Central memory CD8-positive, alpha-beta T cell (primary cell): ENCODE measurements at places on chromosomes 11 and 22.

DNA sequence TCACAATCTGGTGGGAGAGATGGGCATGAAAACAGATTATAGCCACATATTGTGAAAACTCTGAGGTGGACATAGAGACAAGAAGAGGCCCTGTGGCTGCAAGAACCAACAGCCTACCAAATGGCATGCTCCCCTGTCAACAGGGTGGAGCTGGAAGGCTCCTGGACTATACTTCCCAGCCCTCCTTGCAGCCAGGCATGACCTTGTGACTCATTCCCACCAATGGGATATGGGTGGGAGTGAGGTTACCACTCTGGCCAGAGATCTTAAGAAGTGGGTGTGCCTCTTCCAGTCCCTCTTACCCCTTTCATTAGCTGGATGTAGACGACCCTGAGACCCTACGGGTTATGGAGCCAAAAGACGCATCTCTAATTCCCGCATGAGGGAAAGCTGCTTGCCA lies 126.4 kb upstream of the ZBED5 start:
- DNase-seq, result no peak

- DNase-seq, result no peak
These were observed 6.1 kb upstream of the CXCR5 start for GRCh38 chr11:118877487-118878162.

- DNase-seq, result no peak
These were observed 78.5 kb downstream of the TRAF6 start for GRCh38 chr11:36431429-36432092.

DNA sequence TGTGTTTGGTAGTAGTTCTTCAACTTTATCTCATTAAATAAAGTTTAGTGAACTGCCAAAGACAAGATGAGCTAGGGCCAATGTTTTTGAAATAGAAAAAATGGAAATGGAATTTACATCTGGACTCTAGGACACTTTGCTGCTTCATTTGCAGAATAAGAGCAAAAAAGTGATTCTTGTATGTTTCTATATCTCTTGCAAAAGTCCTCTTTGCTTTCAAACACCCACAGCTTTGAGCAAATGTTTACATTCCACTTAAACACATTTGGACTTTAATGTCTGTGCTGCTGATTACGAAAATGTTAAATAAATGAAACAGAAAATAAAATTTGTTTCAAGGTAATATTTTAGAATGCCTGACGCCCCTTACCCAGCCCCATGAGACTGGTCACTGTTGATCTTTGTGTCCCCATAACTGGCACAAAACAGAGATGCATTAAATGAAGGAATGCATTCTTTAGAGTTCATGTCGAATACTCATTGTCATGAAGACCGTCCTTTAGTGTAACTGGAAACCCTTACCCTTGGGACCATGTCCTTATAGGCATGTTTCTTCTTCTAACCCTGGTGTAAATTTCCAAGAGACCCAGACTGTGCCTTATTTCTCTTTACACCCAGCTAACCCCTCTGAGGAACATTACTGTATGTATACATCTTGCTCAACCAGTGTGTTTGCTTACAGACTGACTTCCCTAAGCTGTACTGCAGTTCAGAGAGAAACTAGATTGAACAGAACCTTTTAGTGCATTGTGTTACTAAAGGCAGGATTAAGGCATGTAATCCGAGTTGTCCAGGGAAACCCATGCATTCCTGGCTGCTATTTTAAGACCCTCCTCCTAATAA lies 199.7 kb downstream of the NAV2 start:
- no peak for DNase-seq

GRCh38 chr22:35348026-35348590 lies 32.8 kb upstream of the HMOX1 start:
- no peak for DNase-seq

DNA sequence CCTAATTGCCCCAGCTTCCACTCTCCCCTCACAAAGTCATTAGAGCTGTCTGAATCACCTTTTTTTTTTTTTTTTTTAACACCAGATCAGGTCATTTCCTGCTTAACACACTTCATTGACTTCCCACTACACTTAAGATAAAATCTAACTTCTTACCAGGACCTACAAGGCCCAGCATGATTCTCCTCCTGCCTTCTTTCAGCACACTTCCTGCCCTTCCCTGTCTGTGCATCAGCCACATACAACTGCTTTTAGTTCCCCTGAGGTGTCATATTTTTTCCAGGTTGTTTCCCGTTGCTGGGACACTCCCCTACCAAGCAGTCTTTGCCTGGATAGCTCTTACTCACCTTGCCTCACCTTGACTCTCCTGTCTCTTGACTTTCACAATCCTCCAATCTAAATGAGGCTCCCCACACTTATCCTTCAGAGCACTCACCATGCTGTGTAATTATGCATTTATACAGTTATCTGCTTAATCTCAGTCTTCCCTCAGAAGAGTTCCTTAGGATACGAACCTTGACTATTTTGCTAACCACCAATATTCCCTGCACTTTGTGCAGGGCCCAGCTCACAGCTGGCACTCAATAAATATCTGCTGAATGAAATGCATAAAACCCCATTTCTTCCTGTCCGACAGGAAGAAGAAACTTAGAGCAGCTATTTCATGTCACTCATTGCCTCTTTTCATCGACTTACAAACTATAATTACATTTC lies 96.6 kb upstream of the AKIP1 start:
- DNase-seq, result no peak

DNA sequence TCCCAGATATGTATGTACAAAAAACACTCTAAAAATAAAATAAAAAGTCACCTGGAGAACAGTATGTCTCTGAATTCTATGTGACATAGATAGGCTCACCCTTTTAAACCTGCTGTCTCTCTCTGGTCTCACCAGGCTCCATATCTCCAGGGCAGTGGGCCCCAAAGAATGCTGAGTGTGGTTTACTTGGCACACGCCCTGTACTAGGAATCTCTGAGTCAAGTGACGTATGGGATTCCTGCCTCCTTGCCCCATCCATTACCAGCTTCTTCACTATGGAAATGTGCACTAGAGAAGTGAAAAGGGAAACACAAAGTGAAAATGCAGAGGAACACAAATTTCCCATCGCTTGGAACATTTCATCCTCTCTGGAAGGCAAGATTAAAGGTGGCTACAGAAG lies 722.2 kb upstream of the TENM4 start:
- DNase-seq, result no peak

DNA sequence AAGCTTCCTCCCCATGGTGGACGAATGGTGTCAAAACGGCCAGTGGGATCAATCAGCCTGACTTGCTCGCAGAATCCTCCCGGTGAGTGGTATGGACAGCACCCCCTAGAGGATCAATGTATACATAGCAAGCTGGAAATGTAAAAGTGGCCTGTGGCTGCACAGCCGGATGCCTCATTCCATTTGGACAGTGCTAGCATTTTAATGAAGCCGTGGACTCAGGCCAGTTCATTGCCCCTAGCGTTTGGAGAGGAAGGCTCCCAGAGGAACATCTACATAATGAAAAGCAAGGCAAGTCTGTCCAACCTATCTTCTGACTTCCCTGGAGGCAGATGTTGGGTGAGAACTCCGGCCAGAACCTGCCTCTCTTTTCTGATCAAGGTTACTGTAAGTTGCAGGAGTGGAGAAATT lies 942.3 kb downstream of the NTM start:
- DNase-seq, result no peak

DNA sequence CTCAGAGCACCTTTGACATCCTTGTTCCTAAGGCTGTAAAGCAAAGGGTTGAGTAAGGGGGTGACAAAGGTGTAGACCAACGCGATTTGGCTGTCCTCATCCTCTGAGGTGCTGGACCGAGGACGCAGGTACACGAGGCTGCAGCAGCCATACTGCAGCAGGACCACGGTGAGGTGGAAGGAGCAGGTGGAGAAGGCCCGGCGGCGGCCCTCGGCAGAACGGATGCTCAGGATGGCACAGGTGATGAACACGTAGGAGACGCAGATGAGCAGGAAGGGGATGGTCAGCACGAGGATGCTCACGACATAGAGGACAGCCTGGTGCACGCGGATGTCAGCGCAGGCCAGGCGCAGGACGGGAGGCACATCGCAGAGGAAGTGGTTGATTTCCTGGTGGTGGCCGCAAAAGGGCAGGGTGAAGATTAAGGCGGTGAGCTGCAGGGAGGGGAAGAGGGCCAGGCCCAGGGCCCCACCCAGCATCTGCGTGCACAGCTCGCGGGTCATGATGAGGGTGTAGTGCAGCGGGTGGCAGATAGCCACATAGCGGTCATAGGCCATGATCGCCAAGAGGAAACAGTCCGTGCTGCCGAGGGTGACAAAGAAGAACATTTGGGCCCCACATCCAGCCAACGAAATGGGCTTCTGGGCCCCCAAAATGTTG lies 632 bp downstream of the OR10Q1 start:
- DNase-seq, result no peak

DNA sequence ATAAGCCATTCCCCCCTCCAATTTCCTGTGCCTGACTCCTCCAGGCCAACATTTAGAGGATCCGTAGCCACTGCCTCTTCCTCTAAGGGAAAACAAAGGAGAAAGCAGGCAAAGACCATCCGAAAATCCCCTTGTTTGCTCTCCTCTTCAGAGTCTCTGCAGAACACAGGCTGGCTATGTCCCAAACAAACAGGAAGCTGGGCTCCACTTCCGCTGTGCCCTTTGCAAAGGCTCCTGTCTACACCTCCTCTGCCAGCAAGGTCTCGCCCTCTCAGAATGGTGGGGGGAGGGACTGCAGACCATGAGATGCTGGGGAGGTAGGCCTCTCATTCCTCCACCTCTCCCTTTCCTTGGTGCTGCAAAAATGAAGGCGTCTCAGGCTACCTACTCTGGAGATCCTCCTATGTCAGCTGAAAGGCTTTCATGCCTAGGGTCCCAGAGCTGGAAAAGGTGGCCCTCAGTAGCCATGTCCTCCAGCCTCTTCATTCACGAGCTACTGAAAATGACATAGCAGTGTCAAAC lies 596.2 kb downstream of the BUD13 start:
- DNase-seq, result no peak

DNA sequence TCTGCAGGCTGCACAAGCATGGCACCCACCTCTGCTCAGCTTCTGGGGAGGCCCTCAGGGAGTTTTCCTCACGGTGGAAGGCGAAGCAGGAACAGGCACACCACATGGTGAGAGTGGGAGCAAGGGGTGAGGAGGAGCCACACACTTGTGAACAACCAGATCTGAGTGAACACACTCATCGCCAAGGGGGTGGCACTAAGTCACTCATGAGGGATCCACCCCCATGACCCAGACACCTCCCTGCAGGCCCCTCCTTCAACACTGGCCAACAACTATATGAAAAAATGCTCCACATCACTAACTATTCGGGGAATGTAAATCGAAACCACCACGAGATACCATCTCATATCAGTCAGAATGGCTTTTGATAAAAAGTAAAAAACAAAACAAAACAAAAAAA lies 722 bp upstream of the KRTAP5-2 start:
- no peak for DNase-seq

- DNase-seq, result no peak
These were observed 18.2 kb upstream of the PSMA1 start for GRCh38 chr11:14538271-14538925.

- DNase-seq, result no peak
These were observed 1031.8 kb downstream of the NTM start for GRCh38 chr11:132402071-132402684.

- no peak for DNase-seq
These were observed 23.4 kb upstream of the CREB3L1 start for GRCh38 chr11:46254133-46254491.

- DNase-seq, result no peak
These were observed 28.4 kb downstream of the TRPC6 start for GRCh38 chr11:101555366-101555765.

DNA sequence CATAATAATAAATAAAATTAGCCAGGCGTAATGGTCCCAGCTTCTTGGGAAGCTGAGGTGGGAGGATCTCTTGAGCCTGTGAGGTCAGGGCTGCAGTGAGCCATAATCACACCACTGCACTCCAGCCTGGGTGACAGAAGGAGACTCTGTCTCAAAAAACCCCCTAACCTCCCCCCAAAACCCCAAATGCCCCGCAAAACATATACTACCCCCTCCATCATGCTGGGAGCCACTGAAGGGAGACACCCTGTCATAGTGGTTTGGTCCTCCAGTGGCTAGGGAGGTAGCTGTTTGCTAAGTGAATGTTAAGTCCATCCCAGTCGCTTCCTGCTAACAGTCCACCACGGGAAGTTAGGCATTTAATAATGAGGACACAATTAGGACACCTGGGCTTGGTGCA lies 125.0 kb downstream of the ABTB2 start:
- DNase-seq, result no peak

- no peak for DNase-seq
These were observed 11.9 kb downstream of the MGAT3 start for GRCh38 chr22:39468487-39469325.

DNA sequence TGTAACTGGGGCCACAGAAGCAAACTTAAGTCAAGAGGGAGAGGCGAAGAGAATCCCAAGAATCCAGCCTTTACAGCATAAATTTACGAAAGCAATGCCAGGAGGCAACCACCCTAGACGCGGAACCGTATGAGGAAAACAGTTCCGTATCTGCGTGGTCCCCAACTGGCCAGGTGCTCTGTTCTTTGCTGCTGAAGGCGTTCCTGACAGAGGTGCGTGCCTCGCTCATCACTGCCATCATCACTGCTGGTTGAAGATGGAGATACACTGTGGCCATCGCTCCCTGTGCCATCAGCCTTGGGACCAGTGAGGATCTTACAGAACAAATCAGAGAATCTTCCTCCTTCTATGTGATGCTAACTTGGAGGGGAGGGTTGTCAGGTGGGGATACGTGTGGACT lies 270.5 kb upstream of the B3GAT1 start:
- no peak for DNase-seq

DNA sequence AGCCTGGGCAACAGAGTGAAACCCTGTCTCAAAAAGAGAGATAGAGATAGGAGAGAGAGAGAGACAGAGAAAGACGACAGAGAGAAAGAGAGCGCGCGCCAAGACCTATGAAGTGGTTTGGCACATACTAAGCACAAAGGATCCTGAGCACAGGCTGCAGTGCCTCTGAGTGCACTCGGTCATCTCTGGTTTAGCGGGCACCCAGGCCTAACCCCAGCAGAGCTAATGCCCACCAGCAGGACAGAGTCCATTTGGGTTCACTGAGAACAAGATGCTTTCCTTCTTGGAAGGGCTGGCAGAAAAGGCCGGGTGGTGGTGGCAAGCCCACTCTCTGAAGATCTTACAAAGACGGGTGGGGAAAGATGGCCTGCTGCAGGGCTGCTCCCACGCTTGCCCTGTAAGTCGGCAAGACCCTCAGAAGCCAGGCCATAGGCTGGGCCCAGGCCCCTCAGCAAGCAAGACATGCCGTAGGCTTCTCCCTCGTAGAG lies 3.3 kb downstream of the SCARF2 start:
- DNase-seq, result no peak

GRCh38 chr11:24357620-24358410 lies 139.0 kb upstream of the LUZP2 start:
- no peak for DNase-seq
